ENCODE measurements at places on chromosomes 11 and 22. TPM values are rescaled to one million over a fixed set of nuclear protein-coding genes. Genes with fewer than 3 reads are reported as not detected.

DNA sequence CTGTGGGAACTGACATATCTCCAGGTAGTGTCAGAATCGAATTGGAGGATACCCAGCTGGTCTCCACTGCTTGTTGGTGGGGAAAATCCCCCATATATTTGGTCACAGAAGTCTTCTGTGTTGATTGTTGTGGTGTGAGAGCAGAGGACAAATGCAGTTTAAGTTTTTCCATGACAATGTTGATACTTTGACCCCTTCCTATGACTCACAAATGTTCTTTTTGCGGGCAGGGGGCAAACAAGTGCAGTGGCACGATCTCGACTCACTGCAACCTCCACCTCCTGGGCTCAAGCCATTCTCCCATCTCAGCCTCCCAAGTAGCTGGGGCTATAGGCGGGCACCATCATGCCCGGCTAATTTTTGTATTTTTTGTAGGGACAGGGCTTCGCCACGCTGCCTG lies 7.4 kb upstream of the PATL1 start:
- no peak for DNase-seq

DNA sequence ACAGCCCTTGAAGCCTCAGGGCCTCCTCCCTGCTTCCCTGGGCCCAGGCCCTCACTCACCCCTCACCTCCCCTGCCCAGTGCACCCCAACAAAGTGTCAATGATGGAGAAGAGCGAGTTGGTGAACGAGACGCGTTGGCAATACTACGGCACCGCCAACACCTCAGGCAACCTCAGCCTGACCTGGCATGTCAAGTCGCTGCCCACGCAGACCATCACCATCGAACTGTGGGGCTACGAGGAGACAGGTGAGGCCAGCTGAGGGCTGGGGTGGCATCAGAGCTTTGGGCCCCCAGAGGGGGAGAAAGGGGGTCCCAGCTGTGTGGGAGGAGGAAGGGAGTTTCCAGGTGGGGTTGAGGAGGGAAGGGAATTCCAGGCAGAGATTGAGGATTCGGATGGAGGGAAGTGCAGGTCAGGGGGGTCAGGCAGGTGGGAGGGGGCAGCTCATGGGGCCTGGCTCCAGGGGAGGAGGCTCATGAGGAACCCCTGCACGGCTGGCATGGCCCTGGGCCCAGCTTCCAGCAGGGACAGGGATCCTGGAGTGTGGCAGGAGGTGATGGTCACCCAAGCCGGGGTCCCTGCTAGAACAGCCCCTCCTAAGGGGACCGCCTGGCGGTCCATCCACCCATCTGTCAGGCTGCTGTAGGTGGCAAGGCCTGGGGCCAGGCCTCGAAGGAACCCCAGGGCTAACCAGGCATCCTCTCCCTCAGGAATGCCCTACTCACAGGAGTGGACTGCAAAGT lies 2.9 kb downstream of the SUSD2 start:
- DNase-seq, result no peak

- DNase-seq, result no peak
Observed at GRCh38 chr22:19876314-19876940, 21.8 kb upstream of the GNB1L start.

GRCh38 chr11:128260398-128260797 lies 327.0 kb downstream of the ETS1 start:
- DNase-seq, result no peak

GRCh38 chr11:117375960-117376359 lies 48.3 kb downstream of the CEP164 start:
- no peak for DNase-seq

GRCh38 chr11:35525501-35526175 lies at the start of gene PAMR1:
TSS of gene PAMR1 (minus strand) at chr11:35525616. CDS start at chr11:35525585, 31 bp downstream.
- peak; percentile 90 for DNase-seq

Gene PRR33
- total RNA-seq, result not detected

Gene STK33
- 2.3 TPM for total RNA-seq

Gene TEX12
- not detected for total RNA-seq
